HFFc6 (cell line): ENCODE measurements at places on chromosomes 5 and 9. TPM values are rescaled to one million over a fixed set of nuclear protein-coding genes. Genes with fewer than 3 reads are reported as not detected.

PDLIM4 gene
- 1.3 to 25.3 TPM (median 3.4 TPM) in 3 replicates for total RNA-seq

- no peak for DNase-seq
Observed at GRCh38 chr5:177249761-177250537, 53.6 kb downstream of the RAB24 start.

GRCh38 chr5:13511442-13511841 is 433.0 kb downstream of the DNAH5 start:
- no peak for DNase-seq

DNA sequence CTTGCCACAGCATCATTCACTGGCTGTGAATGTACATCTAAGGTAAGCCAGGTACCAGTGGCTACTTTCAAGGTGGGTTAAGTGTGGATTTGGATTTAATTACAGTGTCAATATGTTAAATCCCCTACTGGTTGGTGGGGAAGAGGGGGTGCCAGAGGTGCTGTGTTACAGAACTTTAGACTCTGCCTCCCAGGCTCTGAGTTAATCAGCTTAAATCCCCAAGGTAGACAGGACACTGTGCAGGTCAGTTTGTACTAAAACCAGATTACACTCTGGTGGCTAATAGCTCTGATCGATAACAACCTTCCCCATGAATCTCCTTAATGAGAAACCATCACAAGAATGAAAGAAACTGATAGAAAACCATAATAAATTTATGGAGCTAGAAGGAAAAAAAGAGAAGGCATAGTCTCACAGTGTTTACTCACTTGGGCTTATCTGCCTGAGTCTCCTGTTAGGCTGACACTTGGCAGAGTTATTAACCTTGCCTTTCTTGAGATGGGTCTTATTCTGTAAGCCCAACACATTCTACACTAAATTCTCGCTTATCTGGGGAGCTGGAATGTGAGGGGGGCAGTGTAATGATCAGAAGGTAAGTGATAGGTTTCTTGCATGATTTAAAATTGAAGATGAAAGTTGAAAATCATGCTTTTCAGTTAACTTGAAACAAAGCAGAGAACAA is 106.8 kb downstream of the LMNB1 start:
- DNase-seq: no peak

DNA sequence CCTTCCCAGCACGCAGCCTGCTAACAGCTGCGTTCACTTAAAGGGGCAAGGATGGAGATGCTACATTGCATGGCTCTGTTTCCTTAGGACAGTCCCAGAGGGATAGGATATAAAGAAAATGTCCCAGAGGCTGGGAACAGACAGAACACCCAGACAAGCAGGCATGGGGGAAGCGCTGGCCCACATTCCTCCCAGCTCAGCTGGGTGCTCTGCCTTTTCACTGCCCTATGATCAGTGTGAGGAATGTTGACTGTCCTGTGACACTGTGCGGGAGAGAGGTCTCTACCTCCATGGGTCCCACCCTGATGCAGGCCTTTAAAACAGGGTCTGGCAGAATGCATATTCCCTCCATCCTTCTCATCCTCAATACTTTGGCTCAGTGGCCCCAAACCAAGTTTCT is 459.4 kb upstream of the DMAC1 start:
- no peak for DNase-seq
